ENCODE measurements at places on chromosomes 7 and 10. TPM values are rescaled to one million over a fixed set of nuclear protein-coding genes. Genes with fewer than 3 reads are reported as not detected.
A peak's percentile ranks its signal among the peaks of the same experiment; 100 is the strongest.

Gene MYOZ1
- not detected for total RNA-seq

Gene PODXL
- 0.88 TPM for total RNA-seq

DNA sequence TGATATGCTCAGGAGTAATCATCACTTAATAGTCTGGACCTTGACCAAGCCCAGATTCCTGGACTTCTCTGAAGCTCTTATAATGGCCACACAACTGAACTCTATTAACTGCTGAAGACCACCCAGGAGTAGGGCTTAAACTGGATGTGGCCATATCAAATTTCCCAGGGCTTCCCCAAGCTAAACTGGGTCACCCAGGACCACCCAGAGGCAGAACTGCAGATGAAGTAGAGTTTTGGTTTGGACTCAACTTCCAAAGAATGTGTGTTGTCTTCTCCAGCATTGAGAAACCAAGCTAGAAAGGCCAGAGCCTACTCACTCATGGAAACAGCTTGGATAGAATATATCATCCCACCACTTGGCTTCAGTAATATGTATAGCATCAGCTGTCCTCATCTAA lies 358.2 kb upstream of the MEOX2 start:
- no peaks in the 10 kb centered on the region for H3K36me3 ChIP-seq
- H3K4me3 ChIP-seq, result no peak overlapping the region
- H3K27ac ChIP-seq, result no peak overlapping the region
- peaks cover 8% of the 10 kb centered on the region for H3K27me3 ChIP-seq
- no peak for DNase-seq

- peaks cover 3% of the 10 kb centered on the region for H3K4me1 ChIP-seq
- H3K27me3 ChIP-seq, result no peaks in the 10 kb centered on the region
- H3K36me3 ChIP-seq, result peaks cover 16% of the 10 kb centered on the region
- H3K4me3 ChIP-seq, result no peak overlapping the region
- no peak overlapping the region for H3K27ac ChIP-seq
- DNase-seq, result no peak
These were observed 69.1 kb downstream of the MEST start for GRCh38 chr7:130560972-130561371.

DNA sequence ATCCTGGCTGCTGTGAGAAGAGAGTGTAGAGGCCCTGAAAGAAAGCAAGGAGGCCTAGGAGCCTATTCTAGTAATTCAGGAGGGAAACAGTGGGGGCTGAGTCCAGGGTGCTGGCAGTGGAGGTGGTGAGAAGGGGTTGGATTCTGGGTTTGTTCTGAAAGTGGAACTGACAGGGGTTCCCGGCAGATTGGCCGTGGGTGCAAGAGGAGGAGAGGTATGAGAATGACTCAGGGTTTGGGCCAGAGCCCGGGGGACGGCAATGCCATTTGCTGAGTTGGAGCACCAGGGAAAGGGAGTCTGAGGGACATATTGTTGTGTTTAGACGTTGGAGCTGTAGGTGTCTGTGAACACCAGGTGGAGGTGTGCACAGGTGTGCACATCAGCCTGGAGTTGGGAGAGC lies 38.5 kb downstream of the NPTX2 start:
- no peak overlapping the region for H3K27ac ChIP-seq
- DNase-seq, result no peak
- H3K36me3 ChIP-seq, result no peaks in the 10 kb centered on the region

- no peaks in the 10 kb centered on the region for H3K4me1 ChIP-seq
- H3K4me3 ChIP-seq, result no peak overlapping the region
- no peaks in the 10 kb centered on the region for H3K36me3 ChIP-seq
- no peak overlapping the region for H3K27ac ChIP-seq
- DNase-seq, result peak; percentile 8
These were observed 51.4 kb downstream of the PLPP4 start for GRCh38 chr10:120508393-120508792.

Gene GRM3
- total RNA-seq, result not detected

GRCh38 chr7:131550846-131551245 lies 5.6 kb downstream of the PODXL start:
- no peak overlapping the region for H3K4me3 ChIP-seq
- H3K4me1 ChIP-seq, result peaks cover 5% of the 10 kb centered on the region
- no peaks in the 10 kb centered on the region for H3K36me3 ChIP-seq

Gene GPNMB
- total RNA-seq, result 1.9 TPM

- H3K27me3 ChIP-seq, result no peaks in the 10 kb centered on the region
- no peak overlapping the region for H3K4me3 ChIP-seq
- no peak for DNase-seq
- H3K36me3 ChIP-seq, result no peaks in the 10 kb centered on the region
- H3K4me1 ChIP-seq, result peaks cover 10% of the 10 kb centered on the region
These were observed 118.3 kb upstream of the KMT2E start for GRCh38 chr7:104895522-104896236.

- no peak for DNase-seq
- H3K4me3 ChIP-seq, result no peak overlapping the region
- H3K27ac ChIP-seq, result no peak overlapping the region
- no peaks in the 10 kb centered on the region for H3K36me3 ChIP-seq
- H3K27me3 ChIP-seq, result no peaks in the 10 kb centered on the region
These were observed 121.3 kb downstream of the SEMA3A start for GRCh38 chr7:84073186-84073875.

- H3K36me3 ChIP-seq, result no peaks in the 10 kb centered on the region
These were observed 193.4 kb upstream of the STEAP4 start for GRCh38 chr7:88500131-88500530.

Gene TMEM184A
- total RNA-seq, result 0.22 TPM

DNA sequence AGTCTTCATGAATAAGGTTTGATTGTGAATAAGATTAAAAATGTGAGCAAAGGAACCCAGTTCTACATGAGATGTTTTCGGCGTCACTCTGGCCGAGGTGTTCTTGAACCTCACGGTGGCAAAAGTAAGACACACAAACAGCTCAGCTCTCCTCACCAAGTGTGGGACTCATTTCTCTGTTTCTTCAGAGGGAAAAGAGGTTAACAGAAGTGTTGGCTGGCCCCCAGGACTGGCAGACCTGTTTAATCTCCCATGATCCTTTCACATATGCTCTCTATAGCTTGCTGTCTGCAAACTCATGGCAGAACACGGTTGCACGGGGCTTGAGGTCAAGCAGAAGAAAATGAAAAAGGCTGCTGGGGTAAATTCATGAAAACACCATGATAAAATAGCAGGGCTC lies 394.4 kb downstream of the CALN1 start:
- H3K4me3 ChIP-seq, result no peak overlapping the region
- no peaks in the 10 kb centered on the region for H3K36me3 ChIP-seq
- H3K27me3 ChIP-seq, result no peaks in the 10 kb centered on the region
- no peak for DNase-seq

DNA sequence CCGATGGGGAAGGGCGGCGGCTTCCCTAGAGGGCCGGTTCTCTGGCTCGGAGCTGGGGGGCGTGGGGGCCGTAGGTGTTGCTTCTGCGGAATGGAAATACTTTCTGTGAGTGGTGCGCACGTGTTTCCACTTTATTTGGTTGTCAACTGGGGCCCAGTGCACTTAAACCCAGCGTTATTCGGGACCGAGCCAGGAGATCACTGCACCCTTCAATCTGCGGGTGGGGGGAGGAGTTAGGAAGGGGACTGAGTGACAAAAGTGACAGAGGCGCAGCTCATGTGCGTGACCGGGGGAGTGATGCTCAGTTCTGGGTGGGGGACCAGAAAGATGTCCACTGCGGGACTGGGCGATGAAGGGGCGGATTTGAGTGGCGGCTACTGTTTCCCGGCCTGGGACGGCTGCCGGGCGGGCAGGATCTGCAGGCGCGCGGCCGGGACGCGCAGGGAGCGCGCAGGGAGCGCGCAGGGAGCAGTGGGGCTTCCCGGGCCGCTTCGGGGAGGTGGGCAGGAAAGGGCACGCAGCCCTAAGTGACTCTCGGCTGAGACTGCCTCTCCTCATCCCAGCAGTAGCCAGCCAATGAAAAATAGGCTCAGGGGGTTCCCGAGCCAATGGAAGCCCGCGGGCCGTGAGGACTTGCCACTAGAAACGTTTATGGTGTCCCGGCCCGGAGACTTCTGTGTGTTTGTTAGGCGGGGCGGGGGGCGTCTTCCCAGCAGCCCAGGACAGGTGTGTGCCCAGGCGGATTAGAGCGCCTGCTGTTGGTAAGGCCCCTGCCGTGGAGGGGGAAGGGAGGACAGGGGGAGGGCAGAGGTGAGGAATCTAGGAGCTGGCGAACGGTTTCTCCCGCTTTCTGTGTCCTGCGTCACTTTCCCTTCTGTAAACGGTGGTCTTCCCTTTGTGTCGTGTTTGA lies 54.3 kb upstream of the KDM7A start:
- DNase-seq, result peak; percentile 76
- peak overlapping the region; percentile 96 for H3K27ac ChIP-seq
- no peaks in the 10 kb centered on the region for H3K27me3 ChIP-seq

DNA sequence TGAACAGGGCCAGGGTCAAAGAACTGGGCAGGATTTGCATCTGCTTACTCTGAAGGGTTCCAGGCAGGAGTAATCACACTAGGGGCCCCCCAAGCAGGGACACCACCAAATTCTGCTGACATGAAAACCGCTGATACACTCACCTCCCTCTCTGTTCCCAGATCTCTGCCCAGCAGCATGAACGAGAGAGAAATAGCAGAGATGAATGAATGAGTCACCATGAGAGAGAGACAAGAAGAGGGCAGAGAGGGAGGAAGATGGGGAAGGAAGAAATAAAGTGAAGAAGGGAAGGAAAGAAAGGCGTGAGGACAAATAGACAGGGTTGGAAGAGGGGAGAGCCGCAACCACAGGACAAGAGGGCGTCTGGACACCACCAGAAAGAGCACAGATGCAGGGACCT lies 285.9 kb upstream of the NEBL start:
- H3K27ac ChIP-seq, result no peak overlapping the region
- no peaks in the 10 kb centered on the region for H3K4me1 ChIP-seq
- no peak overlapping the region for H3K4me3 ChIP-seq
- H3K27me3 ChIP-seq, result peaks cover 4% of the 10 kb centered on the region

GRCh38 chr10:9792181-9792580 lies 1225.5 kb upstream of the CELF2 start:
- no peaks in the 10 kb centered on the region for H3K36me3 ChIP-seq
- H3K4me1 ChIP-seq, result no peaks in the 10 kb centered on the region
- no peaks in the 10 kb centered on the region for H3K27me3 ChIP-seq
- no peak overlapping the region for H3K27ac ChIP-seq
